Thoracic aorta (tissue), 2 donors: ENCODE measurements at places on chromosomes 2 and 18. TPM values are rescaled to one million over a fixed set of nuclear protein-coding genes. Genes with fewer than 3 reads are reported as not detected.

Gene COLEC11
- 22.5 TPM for total RNA-seq

- DNase-seq, result no peak
Measured at GRCh38 chr2:38835015-38835601, 40.6 kb downstream of the DHX57 start.

DNA sequence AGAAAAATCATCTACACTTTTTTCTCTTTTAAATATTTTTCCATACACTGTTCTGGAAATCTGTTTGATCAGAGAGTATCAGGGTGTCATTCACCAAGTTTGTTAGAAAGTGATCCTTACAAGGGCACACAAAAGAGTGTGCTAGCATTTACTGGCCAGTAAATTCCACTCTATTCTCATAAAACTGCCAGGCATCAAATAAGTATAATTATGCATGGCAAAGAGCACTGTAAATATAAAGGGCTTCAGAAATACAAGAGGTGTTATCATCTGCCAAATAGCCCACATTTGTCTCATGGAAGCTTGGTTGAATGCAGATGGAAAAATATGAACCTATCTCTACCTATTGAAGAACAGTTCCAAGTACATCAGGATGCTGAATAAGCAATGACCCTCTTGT, 847.3 kb upstream of the ACVR2A start:
- no peak for DNase-seq

Gene KYNU
- 14.3 TPM for total RNA-seq

DNA sequence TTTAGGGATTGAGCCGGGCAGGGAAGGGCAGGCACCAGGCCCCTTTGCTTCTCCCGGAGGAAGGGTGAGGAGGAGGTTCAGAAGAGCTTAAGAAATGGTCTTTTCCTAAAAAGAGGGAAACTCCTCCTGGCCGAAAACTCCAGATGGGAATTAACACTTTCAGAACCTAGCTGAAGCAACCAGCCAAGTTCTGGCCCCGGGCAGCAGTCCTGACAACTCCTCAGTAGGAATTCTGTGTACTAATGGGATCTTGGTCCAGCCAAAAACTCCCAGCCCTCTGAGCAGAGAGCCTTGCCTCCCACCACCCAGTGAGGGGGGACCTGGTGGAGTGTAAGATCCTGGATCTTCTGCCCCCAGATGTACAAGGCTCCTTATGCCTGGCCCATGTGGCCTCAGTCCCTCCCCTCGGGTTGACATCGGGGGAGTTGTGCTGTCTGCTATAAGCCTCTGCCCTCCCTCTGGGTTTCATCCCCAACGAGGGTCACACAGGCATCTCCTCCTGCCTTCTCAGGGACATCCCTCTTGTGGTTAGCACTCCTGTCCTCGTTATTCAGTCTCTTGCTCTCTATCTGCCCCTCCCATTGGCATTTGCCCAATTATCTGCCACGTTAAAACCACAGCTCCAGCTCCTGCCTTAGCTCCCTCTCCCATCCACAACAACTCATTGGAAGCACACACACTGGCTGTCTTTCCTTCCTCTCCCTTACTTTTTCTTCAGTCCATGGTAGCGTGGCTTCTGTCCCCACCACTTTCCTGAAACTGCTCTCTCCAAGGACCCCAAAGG, 184.6 kb downstream of the CYP26B1 start:
- DNase-seq, result no peak

DNA sequence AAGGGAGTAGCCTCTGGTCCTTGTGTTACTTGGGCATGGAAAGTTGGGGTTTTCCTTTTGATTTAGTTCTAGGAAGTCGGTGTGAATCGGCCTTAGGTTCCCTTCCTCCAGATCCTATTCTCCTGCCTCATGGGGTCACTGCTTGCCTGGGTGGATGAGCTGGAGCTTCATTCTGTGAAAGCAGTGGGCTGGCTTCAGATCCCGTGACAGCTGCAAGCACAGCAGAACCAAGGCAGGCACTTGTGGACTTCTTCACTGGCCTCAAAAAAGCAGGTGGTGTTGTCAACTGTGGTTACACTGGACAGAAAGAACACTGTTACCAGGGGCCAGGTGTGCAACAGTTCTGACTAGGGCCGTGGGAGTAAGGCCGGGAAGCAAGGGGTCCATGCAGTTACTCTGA, 243.4 kb downstream of the LDLRAD4 start:
- no peak for DNase-seq

DNA sequence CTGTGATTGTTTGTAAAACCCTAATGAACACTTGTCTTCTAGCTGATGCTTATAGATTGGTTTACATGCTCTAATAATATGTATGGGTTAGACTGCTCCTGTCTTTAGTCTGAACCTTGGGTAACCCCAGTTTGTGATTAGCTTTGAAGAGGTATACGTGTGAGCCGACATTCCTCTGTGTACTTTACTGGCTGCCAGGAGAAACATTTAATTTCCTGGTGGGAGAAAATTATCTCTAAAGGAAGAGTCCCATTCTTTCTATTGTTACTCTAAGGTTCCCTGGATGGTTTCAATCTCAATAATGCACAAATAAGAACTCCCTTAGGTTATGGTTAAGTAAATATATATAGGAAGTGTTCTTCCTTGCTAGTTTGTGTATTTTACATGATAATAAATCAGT, 143.6 kb upstream of the ZSWIM2 start:
- DNase-seq, result no peak
